ENCODE measurements at places on chromosomes 3 and 15.
A peak's percentile ranks its signal among the peaks of the same experiment; 100 is the strongest.

DNA sequence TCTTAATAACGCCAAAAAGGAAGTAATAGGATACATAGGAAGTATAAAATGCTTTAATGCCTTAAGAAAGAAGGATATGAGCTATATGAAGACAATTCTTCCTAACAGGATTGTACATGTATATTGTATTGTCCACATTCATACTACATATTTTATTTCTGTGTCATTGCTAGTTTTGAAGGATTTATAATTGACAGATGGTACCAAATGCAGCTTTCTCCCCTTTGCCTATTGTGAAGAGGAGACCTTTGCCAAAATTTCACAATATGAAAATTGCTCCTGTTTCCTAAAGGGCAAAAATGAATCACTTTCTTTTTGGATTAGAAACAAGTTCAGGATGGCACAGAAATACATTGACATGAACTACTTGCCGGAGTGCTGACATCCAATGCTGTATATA, 34.8 kb upstream of the EOMES start:
- no peak for DNase-seq

DNA sequence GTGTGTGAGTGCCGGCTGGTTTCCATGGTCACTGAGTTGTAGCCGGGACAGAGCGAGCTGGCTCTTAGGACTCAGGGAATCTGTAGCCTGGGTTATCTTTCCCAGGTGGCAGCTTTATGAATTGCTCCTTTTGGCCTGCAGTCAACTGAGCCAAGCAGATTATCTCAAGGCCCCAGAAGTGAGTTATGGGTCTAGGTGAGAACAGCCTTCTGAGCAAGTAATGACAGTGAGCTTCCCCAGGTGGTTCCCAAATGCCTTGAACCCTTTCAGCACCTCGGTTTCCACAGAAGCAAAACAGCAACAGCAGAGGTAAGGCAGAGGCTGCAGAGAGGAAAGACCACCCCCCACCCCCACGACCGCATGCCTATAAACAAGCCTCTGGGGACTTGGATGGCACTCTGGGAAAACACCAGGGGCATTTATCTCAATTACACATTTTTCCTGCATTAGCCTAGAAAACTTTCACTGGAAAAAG, 56.7 kb upstream of the DGKG start:
- peak; percentile 28 for DNase-seq

DNA sequence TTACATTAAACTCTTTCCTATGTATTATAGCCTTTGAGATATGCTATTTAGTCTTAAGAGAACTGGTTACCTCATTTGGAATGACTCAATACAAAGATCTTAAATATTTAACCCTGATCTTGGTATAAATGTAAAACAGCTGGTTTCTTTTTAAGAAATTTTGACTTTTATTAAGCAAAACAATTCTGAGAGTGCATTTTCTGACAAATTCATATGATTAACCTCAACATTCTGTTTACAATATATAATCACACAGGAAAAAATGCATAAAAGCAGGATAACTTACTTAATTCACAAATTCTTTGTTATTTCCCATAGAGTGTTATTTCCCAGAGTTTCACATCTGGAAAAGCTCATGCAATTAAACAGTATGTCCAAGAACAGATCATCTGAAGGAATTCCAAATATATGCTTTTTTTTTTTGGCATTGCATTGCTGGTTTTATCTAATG, 400.4 kb upstream of the THBS1 start:
- peak; percentile 64 for DNase-seq

- no peak for DNase-seq
Observed at GRCh38 chr3:184563941-184564684, 2.5 kb downstream of the EPHB3 start.

DNA sequence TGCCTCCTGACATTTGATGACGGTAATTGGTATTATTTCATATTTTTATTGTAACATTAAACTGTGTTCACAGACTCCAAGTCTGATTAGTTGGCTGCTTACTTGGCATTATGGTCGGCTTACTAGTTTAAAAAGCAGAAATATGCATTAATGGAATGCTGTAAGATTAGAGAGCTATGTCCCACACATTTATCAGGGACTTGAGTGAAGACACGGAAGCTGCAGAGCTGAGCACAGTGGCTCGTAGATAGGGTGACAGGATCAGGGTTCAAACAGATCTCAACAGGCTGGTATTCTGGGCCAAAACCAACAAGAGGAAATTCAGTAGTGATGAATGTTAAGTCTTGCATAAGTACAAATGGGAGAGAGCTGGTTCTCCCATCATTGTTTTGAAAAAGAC, 113.8 kb downstream of the ADAMTSL3 start:
- DNase-seq, result no peak

- no peak for DNase-seq
Observed at GRCh38 chr3:148131990-148132638, 565.6 kb upstream of the AGTR1 start.

DNA sequence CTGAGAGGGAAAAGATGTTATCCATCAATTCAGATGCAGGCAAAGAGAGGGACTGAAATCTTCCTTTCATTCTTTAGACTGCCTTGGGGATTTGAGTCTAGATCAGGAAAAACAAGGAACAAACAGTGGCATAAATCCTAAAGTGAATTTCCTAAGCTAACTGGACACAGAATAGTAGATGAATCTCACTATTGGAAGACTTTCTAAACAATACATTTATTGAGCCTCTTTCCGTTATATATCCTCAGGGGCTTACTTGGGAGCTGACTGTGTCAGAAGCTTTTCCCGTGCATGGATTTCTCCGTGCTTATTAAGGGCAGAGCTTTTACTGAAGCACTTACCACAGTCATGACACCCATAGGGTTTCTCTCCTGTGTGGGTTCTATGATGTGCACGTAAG, 10.0 kb downstream of the ZSCAN29 start:
- no peak for DNase-seq

DNA sequence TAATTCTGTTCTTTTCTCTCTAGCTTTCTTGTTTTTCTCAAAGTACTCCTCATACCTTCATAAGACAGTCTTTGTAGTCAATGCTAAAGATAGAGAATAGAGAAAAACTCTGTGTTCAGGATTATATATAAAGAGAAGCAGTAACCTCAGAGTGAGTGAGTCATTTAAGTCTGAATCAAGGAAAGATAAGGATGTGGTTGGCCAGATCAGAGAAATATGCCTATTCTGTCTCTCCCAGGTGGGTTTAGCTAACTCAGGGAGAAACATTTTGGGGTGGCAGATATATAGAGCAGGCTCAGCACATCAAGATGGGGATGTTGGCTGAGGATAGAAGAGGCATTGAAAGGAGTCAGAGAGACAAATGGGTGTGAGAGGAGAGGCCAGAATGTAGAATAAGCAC, 31.4 kb downstream of the GTF2E1 start:
- no peak for DNase-seq

DNA sequence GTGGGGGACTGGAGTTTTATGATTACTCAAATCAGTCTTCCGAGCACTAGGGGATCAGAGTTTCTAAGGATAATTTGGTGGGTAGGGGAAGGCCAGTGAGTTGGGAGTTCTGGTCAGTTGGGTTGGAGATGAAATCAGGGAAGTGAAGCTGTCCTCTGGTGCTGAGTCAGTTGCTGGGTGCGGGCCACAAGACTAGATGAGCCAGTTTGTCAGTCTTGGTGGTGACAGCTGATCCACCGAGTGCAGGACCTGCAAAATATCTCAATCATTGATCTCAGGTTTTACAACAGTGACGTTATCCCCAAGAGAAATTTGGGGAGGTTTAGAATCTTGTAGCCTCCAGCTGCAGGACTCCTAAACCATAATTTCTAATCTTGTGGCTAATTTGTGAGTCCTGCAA, 249.4 kb downstream of the FAM43A start:
- DNase-seq, result no peak

DNA sequence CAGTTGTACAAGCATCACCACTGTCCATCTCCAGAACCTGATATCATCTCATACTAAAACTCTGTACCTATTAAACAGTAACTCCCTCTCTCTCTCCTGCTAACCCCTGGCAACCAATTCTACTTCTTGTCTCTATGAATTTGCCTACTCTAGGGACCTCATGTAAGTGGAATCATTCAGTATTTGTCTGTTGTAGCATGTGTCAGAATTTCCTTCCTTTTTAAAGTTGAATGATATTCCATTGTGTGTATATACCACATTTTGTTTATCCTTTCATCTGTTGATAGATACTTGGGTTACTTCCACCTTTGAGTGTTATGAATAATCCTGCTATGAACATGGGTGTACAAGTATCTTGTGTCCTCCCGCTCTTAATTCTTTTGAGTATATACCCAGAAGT, 16.6 kb downstream of the ZNF592 start:
- no peak for DNase-seq
